ENCODE measurements at places on chromosomes 7 and 10.

GRCh38 chr10:71807557-71808510 is 34.5 kb upstream of the VSIR start:
- no peak for DNase-seq

DNA sequence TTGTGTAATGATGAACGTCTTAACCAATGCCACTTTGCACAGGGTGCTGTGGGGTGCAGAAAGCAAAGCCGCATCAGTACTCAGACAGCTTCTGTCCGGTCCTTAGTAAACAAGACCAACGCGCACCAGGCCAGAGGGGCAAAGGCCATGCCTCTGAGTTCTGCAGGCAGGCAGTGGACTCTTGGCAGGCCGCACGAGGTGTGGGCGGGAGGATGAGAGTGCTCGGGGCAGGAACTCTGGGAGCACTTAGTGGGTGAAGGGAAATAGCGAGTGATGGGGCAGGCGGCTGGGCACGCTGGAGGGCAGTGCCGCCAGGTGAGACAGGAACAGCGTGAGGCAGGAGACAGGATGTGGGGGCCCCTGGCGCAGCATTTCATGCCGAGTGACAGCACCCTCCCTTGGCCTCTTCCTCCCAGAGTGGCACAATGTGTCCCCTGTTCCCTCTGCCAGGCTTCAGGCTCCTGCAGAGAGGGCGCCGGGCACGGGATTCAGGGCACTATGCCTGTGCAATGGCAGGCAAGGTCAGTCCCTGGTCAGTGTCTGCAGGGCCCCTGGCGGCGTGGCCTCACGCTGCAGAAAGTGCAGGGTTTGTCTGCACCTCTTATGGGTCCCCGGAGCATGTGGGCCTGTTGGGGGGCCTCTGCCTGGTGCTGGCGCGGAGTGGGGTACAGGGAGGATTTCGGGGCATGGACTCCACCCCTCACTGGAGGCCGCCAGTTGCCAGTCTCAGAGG is 60.4 kb downstream of the VIPR2 start:
- no peak for DNase-seq

DNA sequence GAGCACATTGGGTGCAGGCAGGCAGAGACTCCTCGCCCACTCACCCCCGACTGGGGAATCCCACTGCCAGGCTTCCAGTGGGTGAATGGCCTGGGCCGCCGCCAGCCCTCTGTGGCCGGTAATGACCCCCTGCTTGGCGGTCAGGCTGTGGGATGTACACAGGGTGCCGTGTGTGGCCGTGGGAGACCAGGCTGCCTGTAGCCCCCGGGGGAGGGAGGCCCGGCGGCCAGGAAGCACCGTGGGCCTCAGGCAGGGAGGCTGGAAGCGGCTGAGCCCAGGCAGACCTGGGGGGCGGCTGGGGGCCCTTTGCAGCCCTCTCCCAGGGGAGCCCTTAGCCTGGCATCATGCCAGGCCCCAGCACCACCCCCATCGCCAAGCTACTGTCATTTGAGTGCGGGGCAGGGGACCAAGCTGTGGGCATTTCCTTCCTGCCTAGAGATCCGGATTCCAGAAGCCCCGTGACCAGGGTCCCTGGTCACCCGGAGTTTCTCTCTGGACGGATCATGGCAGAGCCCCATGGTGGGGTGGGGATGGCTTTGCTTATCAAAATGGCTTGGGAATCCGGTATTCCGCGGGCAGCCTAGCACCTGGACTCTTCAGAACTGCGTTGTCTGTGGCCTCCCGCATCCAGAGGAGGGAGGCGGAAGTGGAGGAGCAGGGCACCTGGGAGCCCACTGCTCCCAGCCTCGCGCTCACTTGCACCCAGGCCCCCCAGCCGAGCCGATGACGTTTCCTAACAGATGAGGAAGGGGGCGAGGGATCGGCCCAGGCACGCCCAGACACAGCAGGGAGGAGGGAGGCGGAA is 1.1 kb downstream of the TTYH3 start:
- DNase-seq: no peak

- no peak for DNase-seq
Measured at GRCh38 chr7:151453326-151453791, 13.4 kb upstream of the CRYGN start.

- no peak for DNase-seq
Measured at GRCh38 chr10:824497-824896, 107.0 kb downstream of the LARP4B start.

GRCh38 chr7:74449144-74449543 is 4.6 kb upstream of the GTF2IRD1 start:
- no peak for DNase-seq

DNA sequence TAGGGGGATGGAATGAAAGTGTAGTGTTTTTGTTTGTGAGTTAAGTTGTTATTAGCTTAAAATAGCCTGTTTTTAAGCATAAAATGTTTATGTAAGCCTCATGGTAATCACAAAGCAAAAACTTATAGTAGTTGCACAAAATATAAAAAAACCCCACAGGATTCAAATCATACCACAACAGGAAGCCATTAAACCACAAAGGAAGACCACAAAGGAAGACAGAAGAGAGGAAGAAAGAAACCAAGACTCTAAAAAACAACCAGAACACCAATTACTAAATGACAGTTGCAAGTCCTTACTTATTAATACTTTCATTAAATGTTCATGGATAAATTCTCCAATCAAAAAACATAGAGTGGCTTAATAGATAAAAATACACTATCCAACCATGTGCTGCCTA is 63.6 kb downstream of the ANKRD7 start:
- DNase-seq: no peak

DNA sequence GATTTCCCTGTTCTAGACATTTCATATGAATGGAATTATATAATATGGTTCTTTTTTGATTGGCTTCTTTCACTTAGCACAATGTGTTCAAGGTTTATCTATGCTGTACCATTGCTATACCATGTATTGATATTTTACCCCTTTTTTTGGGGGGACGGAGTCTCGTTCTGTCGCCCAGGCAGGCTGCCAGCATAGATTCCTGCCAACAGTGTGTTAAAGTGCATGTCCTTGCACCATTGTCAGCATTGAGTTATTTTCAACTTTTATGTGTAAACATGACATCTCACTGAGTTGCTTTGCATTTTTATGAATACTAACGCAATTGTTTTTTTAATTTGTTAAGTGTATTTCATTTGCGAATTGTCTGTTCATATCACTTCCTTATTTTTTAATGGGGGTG is 4.9 kb downstream of the ABCC2 start:
- DNase-seq: no peak

DNA sequence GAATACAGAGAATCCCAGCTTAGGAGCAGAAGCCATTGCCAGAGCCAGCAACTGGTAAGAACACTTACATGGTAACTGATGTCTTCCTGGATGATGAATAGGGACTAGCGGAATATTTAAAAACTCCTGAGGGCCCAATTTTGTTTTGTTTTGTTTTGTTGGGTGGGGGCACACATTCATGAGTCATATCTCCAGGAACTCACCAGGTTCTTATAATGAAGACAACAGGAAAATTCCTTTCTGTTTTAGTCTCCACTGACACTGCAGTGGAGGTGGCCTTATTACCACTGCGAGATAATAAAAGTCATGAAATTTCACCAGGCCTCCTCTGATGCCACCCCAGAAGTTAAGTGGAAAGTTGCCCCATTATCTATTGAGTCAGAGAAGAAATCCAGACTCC is 6.6 kb upstream of the CUZD1 start:
- no peak for DNase-seq

GRCh38 chr7:27605283-27605682 is 57.4 kb downstream of the HIBADH start:
- DNase-seq: no peak

GRCh38 chr10:50674469-50675254 is 50.9 kb upstream of the SGMS1 start:
- DNase-seq: no peak

GRCh38 chr7:26995666-26996065 is 100.1 kb downstream of the HOXA1 start:
- no peak for DNase-seq

- no peak for DNase-seq
Measured at GRCh38 chr10:53957401-53957800, 843.6 kb downstream of the PCDH15 start.

DNA sequence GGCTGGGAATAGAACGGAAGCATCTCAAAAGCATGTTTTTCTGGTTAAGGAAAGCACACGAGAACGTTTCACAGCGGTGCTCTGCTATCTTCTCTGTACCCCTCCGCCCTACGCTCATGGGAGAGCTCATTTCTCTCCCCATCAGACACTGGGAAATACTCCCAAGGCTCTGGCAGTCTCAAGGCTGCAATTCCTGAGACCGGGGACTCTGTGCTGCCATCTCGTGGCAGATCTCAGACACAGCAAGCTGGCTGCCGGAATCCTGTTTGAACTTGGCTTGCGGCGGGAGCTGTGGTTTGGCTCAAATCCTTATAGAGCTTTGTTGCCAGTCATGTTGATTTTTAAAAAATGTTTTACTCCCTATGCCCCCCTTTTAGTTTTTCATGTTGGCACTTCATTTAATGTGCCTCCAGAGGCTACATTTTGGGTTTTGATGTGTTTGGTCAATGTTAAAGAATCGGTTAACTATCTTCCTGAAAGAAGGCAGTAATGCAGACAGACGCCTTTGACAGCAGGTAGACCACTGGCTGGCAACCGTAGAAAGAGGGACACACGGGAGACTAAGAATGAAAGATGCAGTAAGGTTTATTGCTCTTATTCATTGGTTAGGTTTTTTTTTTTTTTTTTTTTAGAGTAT is 27.6 kb downstream of the BMPER start:
- peak; percentile 44 for DNase-seq

- DNase-seq: no peak
Measured at GRCh38 chr7:335358-336148, 45.6 kb downstream of the FOXL3 start.

DNA sequence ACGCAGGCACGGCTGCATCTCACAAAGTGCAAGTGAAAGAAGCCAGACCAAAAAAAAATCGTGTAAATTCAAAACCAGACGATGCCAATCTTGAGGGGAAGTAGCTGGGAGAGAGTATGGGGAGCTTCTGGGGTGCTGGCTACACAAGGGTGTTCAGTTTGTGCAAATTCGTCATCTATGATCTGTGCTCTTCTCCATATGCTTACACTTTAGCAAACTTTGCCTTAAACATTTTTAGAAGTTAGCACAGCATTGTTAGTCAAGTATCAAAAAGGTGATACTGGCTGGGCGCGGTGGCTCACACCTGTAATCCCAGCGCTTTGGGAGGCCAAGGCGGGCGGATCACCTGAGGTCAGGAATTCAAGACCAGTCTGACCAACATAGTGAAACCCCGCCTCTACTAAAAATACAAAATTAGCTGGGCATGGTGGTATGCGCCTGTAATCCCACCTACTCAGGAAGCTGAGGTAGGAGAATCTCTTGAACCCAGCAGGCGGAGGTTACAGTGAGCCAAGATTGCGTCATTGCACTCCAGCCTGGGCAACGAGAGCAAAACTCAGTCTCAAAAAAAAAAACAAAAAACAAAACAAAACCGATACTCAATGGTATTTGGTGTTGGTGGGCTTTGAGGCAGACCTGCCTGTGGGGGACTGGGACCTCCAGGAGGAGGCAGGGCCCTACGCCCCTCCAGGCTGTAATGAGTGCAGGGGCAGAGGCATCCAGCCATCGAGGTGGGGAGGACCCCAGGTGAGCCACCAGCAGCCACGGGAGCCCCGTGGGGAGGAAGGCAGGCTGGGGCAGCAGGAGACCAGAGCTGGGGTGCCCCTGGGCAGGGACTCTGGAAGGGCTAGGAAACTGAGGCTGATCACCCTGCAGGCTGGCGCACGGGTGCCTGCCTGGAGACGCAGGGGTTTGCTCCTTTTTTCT is 150.0 kb downstream of the PRKAG2 start:
- no peak for DNase-seq

- no peak for DNase-seq
Measured at GRCh38 chr7:2403718-2404648, 572 bp downstream of the CHST12 start.

DNA sequence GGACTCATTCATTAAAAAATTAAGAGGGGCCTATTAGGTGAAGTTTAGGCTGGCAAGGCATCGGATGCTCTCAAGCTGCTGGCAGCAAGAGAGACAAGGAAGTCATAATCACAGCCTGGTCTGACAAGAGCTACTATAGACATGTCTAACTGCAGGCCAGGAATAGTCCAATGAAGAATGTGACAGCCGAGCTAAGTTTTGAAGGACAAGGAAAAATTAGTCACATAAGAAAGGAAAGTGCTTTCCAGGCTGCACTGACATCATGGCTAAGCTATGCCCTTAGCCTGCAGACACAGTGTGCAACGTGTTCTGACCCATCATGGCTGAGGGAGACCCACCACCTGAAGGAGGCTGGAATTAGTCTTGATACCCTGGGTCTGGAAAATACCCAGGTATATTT is 281.1 kb downstream of the PLXNA4 start:
- no peak for DNase-seq

DNA sequence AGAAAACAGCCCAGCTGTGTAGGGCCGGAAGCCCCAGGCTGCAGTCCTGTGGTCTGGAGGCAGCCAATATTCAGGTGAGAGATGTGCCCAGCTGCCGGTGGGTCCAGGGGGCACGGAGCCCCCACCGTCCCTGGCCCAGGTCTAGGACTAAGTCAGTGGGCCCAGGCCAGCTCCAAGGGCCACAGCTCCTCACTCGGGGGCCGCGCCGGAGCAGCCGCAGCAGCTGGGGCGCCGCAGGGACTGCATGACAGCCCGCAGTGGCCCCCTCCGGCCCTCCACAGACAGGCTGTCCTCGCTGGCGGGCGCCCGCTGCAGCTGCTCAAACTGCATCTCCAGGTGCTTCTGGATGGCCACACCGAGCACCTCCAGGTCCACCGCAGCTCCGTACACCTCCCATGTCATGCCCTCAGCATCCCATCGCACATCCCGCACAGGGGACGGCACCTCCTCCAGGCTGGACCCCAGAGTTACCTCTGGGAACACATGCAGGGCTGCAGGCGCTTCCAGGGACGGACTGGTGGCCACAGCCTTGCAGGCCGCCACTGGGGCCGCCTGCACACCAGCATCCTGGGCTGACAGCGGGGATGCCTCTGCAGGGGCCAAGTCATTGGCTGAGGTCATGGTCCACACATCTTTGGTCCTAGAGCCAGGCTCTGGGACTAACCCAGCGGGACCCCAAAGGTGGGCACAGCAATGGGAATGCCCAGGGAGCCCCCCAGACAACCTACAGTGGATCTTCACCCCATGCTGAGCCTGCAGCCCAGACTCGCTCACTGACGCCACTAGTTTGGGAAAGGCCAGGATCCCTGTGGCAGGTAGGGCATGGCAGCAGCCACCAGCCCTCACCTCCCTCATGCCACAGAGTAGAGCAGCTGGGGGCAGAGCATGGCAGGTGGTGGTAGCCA is 7.0 kb downstream of the GPRIN2 start:
- DNase-seq: no peak

- no peak for DNase-seq
Measured at GRCh38 chr7:4247106-4247876, 434.8 kb upstream of the FOXK1 start.

DNA sequence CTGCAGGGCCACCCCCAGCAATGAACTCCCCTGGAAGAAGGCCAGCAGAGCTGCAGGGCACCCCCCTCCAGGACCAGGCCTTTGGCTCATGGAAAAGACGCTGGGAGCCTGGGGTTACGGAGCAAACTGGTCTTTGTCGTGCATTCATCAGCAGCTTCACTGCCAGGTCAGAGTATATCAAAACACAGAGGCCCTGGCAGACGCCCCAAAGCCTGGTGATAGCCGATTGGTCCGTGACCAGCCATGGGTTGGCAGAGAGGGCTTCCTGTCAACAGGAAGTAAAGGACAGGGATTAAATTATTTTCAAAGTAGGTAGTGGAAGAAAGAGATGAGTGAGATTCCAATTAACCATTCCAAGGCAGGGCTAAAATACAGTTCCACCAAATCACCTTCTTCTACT is 9.0 kb downstream of the PRKAG2 start:
- DNase-seq: no peak

- no peak for DNase-seq
Measured at GRCh38 chr7:92306153-92306552, 60.4 kb downstream of the ANKIB1 start.

GRCh38 chr7:1969459-1970284 is 263.1 kb downstream of the MAD1L1 start:
- DNase-seq: no peak

Data from activated CD4-positive, alpha-beta T cell treated with anti-CD3 and anti-CD28 coated beads, Interleukin-2, amount 50 U/mL, for 4 hours (primary cell).